ENCODE measurements at places on chromosomes 12 and 14.

GRCh38 chr14:94018308-94018707 lies 7.8 kb upstream of the OTUB2 start:
- no peak for DNase-seq

GRCh38 chr14:58629281-58629680 lies 8.5 kb upstream of the DACT1 start:
- no peak for DNase-seq

GRCh38 chr12:120830052-120830940 lies 73.9 kb downstream of the SPPL3 start:
- no peak for DNase-seq

- no peak for DNase-seq
Observed at GRCh38 chr12:71947645-71948105, 9.0 kb downstream of the TPH2 start.

- no peak for DNase-seq
Observed at GRCh38 chr12:53327435-53328042, 6.1 kb upstream of the AAAS start.
